ENCODE measurements at places on chromosomes 12 and 14.

DNA sequence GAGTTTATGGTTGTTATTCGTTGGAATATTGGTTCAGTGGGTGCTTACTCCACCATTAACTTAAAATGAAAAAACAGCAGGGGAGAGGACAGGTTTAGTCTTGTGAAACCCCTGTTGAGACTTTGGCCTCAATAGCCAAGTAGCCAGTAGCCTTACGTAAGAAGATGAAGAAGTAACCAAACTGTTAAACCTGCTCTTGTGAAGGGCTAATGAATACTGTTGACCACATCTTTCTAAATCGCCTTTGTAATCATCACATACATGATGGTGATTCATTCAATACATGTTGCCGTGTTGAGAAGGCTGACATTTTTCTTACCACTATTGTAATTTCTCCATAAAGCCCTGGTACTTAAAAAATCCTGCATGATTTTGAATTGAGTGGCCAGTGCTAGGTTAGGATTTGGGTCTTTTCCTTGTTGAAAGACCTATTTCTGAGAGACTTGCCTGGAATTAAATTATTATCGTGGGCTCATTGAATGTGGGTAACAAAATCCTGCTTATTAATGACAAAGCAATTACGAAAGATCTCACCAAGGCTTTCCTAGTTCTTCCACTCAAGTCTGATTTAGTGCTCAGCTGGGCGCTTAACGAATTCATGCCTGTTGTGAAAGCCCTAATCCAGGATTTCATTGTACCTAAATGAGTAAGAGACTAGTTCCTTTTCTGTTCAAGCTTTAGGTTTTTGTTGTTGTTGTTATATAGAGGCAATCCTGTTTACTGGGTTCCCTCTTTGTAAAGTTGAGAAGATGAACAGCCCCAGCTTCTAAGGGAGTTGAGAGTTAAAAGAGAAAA lies 333.1 kb downstream of the FUT8 start:
- no peaks in the 10 kb centered on the region for H3K27me3 ChIP-seq
- H3K4me1 ChIP-seq: no peaks in the 10 kb centered on the region
- H3K4me3 ChIP-seq: no peak overlapping the region
- no peaks in the 10 kb centered on the region for H3K36me3 ChIP-seq
- H3K27ac ChIP-seq: no peak overlapping the region
- DNase-seq: no peak

DNA sequence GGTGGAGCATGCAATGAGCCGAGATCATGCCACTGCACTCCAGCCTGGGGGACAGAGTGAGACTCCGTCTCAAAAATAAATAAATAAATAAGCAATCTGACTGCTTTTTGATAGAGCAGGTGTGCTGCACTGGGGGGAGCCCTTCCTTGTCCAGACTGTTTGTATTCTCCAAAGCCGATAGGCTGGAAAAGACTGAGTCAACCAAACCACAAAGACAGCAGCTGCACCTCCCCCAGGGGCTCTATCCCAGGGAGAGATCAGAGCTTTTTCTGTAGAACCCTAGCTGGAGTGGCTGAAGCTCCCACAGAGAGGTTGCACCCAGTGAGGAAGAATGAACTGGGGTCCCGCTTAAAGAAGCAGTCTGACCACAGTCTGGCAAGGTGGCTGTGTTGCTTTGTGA lies 45.8 kb upstream of the LALBA start:
- DNase-seq: no peak
- H3K36me3 ChIP-seq: no peaks in the 10 kb centered on the region
- H3K4me1 ChIP-seq: no peaks in the 10 kb centered on the region

- DNase-seq: no peak
- no peak overlapping the region for H3K4me3 ChIP-seq
- H3K27me3 ChIP-seq: no peaks in the 10 kb centered on the region
- no peaks in the 10 kb centered on the region for H3K36me3 ChIP-seq
These were observed 212.2 kb downstream of the DUSP6 start for GRCh38 chr12:89140141-89140540.

DNA sequence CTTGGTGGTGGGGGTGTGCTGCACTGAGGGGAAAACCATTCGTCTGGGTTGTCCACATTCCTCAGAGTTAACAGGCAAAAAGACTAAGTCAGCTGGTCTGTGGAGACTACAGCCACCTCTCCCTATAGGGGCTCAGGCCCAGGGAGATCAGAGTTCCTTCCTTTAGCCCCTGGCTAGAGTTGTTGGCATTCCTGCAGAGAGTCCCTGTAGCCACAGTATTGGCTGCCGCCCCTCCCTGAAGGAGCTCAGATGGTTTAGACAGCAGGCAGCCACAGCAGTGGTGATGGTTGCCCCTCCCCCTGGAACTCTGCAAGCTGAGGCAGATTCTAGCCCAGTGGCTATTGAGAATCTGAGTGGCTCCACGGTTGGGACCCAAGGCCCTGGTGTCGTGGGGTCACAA lies 1072.5 kb upstream of the ATXN7L3B start:
- no peak for DNase-seq
- no peaks in the 10 kb centered on the region for H3K27me3 ChIP-seq
- no peak overlapping the region for H3K27ac ChIP-seq
- H3K4me1 ChIP-seq: no peaks in the 10 kb centered on the region

DNA sequence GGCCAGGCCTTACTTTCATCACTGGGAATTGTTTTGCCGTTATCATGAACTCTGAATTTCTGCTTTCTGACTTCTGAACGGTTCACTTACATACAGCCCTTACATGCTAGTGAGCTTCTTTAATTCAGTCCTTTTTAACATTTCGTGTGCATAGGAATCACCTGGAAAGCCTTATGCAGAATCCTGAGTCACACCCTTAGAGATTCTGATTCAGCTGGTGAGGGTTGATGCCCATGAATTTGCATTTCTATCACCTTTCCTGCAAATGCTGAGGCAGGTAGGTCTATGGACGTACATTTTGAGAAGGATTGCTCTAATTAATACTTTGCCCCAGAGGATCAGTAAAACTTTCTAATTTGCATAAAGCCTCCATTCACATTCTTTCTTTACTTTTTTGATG lies 44.0 kb downstream of the PPHLN1 start:
- no peaks in the 10 kb centered on the region for H3K36me3 ChIP-seq
- no peak overlapping the region for H3K27ac ChIP-seq
- H3K4me3 ChIP-seq: no peak overlapping the region
- H3K27me3 ChIP-seq: no peaks in the 10 kb centered on the region
- no peak for DNase-seq

- DNase-seq: no peak
- H3K4me1 ChIP-seq: peaks cover 24% of the 10 kb centered on the region
- no peak overlapping the region for H3K27ac ChIP-seq
- H3K27me3 ChIP-seq: no peaks in the 10 kb centered on the region
- H3K36me3 ChIP-seq: no peaks in the 10 kb centered on the region
These were observed 123.4 kb downstream of the TTC7B start for GRCh38 chr14:90692826-90693225.

GRCh38 chr12:99552022-99552421 lies 95.5 kb upstream of the GARIN6 start:
- no peaks in the 10 kb centered on the region for H3K4me1 ChIP-seq
- DNase-seq: no peak
- H3K36me3 ChIP-seq: no peaks in the 10 kb centered on the region
- H3K27ac ChIP-seq: no peak overlapping the region
- no peak overlapping the region for H3K4me3 ChIP-seq
- no peaks in the 10 kb centered on the region for H3K27me3 ChIP-seq

DNA sequence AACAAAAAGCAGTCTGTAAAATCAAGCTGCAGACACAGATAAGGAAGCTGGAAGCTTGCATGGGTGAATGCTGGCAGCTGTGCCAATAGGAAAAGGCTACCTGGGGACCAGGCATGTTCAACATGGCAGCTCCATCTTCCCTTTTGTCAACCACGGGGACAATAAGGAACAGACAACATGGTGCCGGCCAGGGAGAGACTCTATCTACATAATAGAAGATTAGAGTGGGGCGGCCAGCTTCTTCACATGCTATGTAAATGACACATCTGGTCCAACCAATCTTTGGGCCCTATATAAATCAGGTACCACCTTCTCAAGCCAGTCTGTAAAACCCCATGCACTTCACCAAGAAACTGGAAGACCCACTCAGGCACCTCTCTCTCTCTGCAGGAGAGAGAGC lies 157.6 kb downstream of the SUDS3 start:
- H3K4me3 ChIP-seq: no peak overlapping the region
- H3K36me3 ChIP-seq: no peaks in the 10 kb centered on the region
- peaks cover 8% of the 10 kb centered on the region for H3K4me1 ChIP-seq
- no peak overlapping the region for H3K27ac ChIP-seq
- H3K27me3 ChIP-seq: no peaks in the 10 kb centered on the region

DNA sequence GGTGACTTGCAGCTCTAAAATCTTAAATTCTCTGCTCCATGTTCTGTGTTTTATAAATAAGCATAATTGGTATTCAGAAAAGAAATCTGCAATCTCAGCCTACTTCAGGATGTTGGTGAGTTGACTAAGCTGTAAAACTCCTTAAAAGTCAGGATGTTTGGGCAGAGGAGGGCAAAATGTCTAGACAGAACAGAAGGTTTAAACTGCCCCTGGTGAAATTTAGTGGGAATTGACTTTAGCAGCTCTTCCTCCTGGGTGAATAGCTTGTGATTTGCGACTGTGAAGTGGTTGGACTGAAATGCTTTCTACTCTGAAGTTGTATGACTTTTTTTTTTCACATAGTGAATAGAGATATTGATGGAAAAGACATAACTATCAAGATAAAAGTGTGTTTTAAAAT lies 85.8 kb downstream of the CAND1 start:
- DNase-seq: no peak
- no peaks in the 10 kb centered on the region for H3K27me3 ChIP-seq
- no peak overlapping the region for H3K27ac ChIP-seq
- no peak overlapping the region for H3K4me3 ChIP-seq
- no peaks in the 10 kb centered on the region for H3K36me3 ChIP-seq

DNA sequence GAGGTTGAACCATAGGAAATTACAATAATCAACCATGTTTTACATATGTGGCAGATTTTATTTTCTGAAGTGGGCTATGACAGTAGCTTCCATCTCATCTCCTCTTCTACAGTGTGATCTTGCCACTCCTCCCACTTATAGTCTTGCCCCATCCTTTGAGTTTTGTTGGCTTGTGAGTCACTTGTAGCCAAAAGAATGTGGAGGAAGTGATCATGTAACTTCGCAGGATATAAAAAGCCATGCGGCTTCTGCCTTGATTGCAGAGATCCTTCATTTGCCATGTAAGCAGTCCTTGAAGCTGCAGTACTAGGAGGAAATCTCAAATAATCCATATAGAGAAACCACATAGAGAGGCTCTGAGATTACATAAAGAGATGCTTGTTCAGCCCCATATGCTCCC lies 13.7 kb upstream of the ZNF84 start:
- no peak for DNase-seq
- H3K27ac ChIP-seq: no peak overlapping the region
- no peaks in the 10 kb centered on the region for H3K4me1 ChIP-seq
- H3K4me3 ChIP-seq: no peak overlapping the region
- peaks cover 2% of the 10 kb centered on the region for H3K36me3 ChIP-seq
- no peaks in the 10 kb centered on the region for H3K27me3 ChIP-seq

DNA sequence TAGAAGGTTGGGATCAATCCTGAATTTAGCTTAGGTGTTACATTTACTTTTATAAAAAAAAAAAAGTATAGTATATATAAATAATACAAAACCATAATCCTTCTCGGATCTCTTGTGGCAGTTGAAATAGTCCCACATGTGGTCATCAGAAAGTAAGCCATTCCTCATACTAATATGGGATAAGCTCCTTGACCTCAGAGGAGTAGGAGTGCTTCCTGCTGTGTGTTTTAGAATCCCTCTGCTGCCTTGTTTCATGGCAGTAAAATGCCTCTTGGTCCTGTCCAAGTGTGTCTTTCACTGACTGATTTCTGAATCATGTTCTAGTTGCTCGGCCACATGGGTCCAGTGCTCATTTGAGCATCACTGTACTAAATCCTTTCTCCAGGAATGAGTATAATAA lies 117.0 kb downstream of the NTN4 start:
- peaks cover 19% of the 10 kb centered on the region for H3K4me1 ChIP-seq
- H3K4me3 ChIP-seq: no peak overlapping the region
- H3K27me3 ChIP-seq: no peaks in the 10 kb centered on the region
- peaks cover 6% of the 10 kb centered on the region for H3K36me3 ChIP-seq

DNA sequence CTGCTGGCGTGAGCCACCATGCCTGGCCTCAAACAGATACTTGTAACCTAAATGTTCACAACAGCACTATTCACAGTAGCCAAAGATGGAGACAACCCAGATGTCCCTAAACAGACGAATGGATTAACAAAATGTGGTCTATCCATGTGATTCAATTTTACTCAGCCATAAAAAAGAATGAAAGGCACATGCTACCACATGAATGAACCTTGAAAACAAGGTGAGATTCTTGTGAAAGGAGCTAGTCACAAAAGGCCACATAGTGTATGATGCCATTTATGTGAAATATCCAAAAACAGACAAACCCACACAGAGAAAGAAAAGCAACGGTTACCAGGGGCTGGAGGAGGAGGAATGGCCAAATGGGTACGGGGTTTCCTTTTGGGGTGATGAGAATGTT lies 19.6 kb upstream of the P2RX7 start:
- H3K27ac ChIP-seq: no peak overlapping the region
- no peaks in the 10 kb centered on the region for H3K27me3 ChIP-seq

GRCh38 chr14:22432348-22432976 lies 156.6 kb downstream of the DAD1 start:
- no peak overlapping the region for H3K27ac ChIP-seq
- no peak overlapping the region for H3K4me3 ChIP-seq
- DNase-seq: peak; percentile 85
- no peaks in the 10 kb centered on the region for H3K27me3 ChIP-seq
- H3K36me3 ChIP-seq: no peaks in the 10 kb centered on the region

- peaks cover 27% of the 10 kb centered on the region for H3K4me1 ChIP-seq
- no peaks in the 10 kb centered on the region for H3K36me3 ChIP-seq
- no peak overlapping the region for H3K27ac ChIP-seq
- no peak for DNase-seq
- no peak overlapping the region for H3K4me3 ChIP-seq
These were observed 11.4 kb upstream of the CALCOCO1 start for GRCh38 chr12:53738406-53739213.

- no peak overlapping the region for H3K27ac ChIP-seq
- H3K4me3 ChIP-seq: no peak overlapping the region
- H3K4me1 ChIP-seq: no peaks in the 10 kb centered on the region
- no peak for DNase-seq
- no peaks in the 10 kb centered on the region for H3K36me3 ChIP-seq
These were observed 49.4 kb downstream of the MAGOHB start for GRCh38 chr12:10563966-10564365.

GRCh38 chr14:48274826-48275225 lies 599.4 kb upstream of the MDGA2 start:
- H3K36me3 ChIP-seq: no peaks in the 10 kb centered on the region
- H3K4me1 ChIP-seq: no peaks in the 10 kb centered on the region
- H3K27ac ChIP-seq: no peak overlapping the region
- H3K27me3 ChIP-seq: no peaks in the 10 kb centered on the region

GRCh38 chr12:20044846-20045245 lies 323.5 kb upstream of the PDE3A start:
- no peak overlapping the region for H3K4me3 ChIP-seq
- H3K27me3 ChIP-seq: no peaks in the 10 kb centered on the region
- H3K4me1 ChIP-seq: peaks cover 7% of the 10 kb centered on the region
- peak overlapping the region; percentile 49 for H3K27ac ChIP-seq
- no peaks in the 10 kb centered on the region for H3K36me3 ChIP-seq

DNA sequence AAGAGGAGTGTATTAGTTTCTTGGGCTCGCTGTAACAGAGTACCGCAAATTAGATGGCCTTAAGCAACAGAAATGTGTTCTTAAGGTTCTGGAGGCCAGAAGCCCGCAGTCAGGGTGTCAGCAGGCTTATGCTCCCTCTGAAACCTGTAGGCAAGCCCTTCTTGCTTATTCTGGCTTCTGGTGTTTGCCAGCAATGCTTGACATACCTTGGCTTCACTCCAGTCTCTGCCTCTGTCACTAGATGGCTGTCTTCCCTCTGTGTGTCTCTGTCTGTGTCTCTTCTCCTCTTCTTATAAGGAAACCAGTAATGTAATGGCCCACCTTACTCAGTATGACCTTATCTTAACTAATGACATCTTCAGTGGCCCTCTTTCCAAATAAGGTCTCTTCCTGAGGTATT lies 85.1 kb downstream of the DERA start:
- no peak overlapping the region for H3K4me3 ChIP-seq
- no peaks in the 10 kb centered on the region for H3K36me3 ChIP-seq
- DNase-seq: peak; percentile 77
- no peak overlapping the region for H3K27ac ChIP-seq
- peaks cover 3% of the 10 kb centered on the region for H3K4me1 ChIP-seq

All from muscle of leg (tissue), 16 donors.